ENCODE measurements at places on chromosomes 7 and 10.
A peak's percentile ranks its signal among the peaks of the same experiment; 100 is the strongest.

GRCh38 chr7:75818472-75818871, 4.9 kb upstream of the CCL24 start:
- no peak for DNase-seq

GRCh38 chr7:94949532-94949931, 42.1 kb downstream of the PPP1R9A start:
- DNase-seq, result no peak

GRCh38 chr7:36127075-36127740, 25.8 kb upstream of the EEPD1 start:
- DNase-seq, result no peak

DNA sequence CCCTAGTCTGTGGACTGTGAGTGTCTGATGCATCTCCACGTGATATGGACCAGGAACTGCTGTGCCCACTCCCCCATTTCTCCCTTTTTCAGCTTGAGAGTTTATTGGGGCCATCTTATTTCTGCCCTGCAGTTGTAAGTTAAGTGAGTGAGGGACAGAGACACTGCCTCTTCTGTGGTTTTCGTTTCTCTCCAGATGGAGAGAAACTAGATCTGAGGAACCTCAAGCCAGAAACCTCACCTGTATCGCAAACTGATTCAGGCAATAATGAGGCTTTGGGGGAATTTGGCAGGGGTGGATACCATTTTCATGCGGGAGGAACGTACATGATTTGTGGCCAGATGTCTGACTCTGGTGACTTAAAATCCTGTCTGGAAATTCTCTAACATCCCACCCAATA, 641.7 kb downstream of the TNS3 start:
- DNase-seq, result no peak

DNA sequence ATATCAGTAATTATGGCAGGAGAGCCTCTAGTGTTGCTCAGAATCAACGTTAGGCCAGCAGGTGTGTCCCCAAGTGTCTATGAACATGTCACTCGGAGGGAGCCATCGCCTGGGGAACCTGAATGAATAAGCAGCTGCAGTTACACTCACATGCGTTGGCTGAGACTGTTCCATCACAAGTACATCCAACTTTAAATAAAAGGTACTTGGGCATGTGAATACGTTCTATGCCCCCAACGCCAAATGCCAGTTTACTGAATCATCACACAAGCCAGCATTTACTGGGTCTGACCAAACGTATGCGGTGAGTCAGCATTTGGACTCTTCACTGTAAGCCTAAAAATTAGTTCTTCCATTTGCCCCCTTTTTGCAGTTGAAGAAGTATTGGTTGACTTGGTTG, 207.6 kb upstream of the PLXNA4 start:
- DNase-seq, result no peak

- no peak for DNase-seq
Measured at GRCh38 chr10:132227851-132228390, 41.2 kb downstream of the DPYSL4 start.

DNA sequence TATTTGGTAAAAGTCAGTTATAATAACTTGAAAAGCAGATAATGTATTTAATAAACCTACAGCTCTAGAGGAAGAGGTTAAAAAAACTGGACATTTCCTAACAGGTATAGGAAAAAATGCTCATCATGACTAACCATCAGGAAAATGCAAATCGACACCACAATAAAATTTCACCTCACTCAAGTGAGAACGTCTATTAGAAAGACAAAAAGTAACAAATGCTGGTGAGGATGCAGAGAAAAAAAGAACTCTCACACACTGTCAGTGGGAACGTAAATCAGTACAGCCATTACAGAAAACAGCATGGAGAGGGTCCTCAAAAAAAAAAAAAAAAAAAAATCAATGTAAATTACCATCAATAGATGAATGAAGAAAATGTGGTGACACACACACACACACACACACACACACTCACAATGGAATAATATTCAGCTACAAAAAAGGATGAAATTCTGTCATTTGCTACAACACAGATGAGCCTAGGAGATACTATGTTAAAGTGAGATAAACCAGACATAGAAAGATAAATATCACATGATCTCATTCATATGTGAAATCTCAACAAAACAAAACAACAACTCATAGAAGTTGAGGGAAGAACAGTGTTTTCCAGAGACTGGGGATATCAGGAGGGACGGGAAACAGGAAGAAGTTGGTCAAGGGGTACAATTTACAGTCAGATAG, 20.1 kb downstream of the EPC1 start:
- no peak for DNase-seq

- DNase-seq, result no peak
Measured at GRCh38 chr10:50322077-50322476, 70.8 kb upstream of the ASAH2 start.

DNA sequence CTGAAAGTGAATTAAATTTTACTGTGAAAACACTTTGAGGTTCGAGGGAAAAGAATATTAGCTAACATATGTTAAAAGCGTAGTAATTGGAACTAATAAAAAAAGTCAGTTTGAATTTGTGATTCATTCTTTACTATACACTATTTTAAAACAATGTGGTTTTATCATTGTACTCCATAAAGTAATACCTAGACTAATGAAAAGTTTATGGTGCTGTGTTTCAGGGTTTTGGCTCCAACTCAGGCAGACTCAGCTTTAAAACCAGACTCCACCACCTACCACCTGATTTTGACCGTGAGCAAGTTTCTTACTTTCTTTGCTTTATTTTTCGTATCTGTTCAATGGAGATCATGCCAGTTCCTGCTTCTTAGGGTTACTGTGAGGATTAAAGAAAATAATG, 9.2 kb upstream of the PRTFDC1 start:
- DNase-seq, result no peak

- DNase-seq, result no peak
Measured at GRCh38 chr7:68362745-68363518, 1235.3 kb upstream of the AUTS2 start.

DNA sequence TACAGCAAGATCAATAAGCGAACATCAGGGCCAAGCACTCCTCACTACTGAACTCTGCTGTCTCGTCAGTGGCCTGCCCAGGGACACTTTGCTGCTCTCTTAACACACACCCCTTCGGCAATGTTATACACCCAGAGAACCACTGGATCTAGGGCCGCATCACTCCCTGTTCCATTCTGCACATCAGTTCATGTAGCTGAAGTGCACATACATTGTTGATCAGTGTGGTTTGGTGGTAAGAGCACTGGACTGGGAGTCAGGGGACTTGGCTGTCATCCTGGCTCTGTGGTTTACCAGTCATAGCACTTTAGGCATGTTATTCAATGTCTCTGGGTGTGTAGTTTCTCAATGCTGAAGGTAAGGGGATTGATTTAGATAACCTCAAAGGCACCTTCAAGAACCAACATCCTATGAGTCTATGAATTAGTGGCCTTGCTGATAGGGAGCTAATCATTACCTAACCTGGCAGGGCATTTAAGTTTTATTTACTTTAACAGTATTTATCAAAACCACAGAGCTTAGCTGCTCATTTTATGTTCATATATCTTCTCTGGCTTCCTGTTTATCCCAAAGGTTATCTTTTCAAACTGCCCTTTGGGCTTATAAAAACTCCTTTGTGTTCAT, 24.8 kb downstream of the DUSP5 start:
- no peak for DNase-seq

DNA sequence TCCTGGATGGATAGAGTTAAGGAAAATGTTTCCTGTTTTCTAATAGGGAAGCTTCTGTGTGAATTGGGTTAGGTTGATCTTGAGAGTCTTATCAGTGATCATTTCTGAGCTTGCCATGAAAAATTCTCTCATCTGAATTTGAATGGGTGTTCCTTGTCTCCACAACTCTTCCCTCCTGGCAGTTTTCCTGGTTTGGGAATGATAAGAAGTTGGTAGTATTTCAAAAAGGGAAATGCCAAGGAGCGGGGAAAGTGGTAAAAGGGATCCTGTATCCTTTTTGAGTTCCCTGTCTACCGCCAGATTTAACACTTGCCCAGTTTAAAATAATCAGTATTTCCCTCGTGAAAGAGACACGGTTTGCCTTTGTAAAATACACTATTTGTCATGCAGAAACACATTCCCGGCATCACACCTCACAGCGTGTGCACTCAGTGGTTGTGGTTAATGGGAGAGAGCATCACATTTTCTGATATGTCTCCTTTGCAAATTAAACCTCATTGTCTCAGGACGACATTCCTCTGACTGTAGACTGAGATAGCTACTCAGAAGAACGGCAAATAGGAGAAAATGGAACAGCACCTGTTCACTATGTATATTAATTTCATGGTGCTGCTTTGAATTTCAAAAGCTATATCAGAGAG, 113.2 kb upstream of the IFRD1 start:
- DNase-seq, result no peak

DNA sequence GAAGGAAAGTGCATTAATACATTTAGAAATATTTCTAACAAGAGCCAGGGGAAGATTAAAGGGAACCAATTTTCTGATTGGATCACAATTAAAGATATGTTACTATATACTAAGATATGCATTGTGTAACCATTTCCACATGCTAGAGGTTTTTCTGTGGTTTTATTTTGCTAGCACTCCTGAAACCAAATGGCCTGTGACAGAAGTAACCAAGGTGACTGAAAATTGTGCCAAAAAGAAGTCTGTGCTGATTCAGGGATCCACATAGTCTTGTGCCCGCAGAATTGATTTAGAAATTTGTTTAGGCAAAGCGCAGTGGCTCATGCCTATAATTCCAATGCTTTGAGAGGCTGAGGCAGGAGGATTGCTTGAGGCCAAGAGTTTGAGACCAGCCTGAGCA, 1.8 kb downstream of the CC2D2B start:
- no peak for DNase-seq

DNA sequence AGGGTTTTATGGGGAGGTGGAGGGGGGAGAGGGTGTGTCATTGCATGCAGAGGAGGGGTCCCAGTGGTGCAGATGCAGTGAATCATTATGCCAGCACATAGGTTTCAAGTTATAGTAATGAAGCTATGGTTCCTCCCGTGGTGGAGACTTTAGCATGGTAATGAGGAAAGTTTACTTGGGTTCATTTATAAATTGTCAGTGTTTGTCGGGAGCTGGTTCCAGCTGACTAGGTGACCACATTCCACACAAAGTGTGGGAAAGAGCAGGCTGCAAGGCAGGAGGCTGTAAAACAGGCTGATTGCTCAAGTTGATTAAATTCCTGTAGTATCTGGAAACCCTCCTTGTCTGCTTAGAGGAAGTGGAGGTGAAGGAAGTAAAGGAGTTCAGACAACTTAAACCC, 78.9 kb downstream of the SRI start:
- no peak for DNase-seq

DNA sequence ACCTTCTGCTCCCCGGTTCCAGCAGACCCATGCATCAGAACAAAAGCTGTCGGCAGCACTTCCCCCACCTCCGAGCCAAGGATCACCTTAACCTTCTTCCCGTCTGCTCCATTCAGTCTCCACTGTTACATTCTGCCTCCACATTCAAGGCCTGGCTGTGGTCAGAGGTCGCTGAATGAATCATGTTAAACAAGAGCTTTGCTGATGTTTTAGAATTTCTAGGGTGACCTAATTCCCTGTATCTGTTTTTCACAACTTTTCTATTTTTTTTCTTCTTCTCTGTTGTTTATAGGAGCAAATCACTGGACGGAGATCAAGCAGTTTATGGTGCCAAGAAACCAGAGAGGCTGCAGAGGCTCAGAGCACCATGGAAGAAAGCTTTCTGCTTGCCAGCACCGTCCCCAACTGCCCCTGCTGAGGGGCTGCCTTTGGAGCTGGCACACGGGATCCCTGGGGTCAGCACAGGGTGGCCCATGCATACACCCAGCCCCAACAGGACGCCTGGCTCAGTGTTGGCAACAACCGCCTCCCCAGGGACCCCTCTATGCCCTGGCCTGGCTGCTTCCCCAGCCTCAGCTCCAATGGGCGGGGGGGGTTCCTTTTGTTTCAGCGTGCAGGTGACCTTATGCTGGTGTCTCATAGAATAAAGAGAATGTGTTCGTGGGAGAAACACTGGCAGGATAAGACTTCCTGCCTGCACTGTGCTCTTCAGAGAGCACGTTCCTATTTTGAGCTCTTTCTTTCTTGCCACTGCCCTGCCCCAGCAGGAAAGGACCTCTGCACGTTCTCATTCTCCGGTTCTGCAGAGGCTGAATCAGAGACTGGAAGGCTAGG, 182.7 kb upstream of the LYZL2 start:
- DNase-seq, result no peak

GRCh38 chr7:79011921-79012320, 441.5 kb downstream of the MAGI2 start:
- DNase-seq, result no peak

- DNase-seq, result no peak
Measured at GRCh38 chr10:95516774-95517373, 44.3 kb downstream of the SORBS1 start.

- no peak for DNase-seq
Measured at GRCh38 chr10:3820255-3820654, 35.2 kb upstream of the KLF6 start.

GRCh38 chr7:156969972-156970420, 20.5 kb downstream of the NOM1 start:
- DNase-seq, result peak; percentile 7

DNA sequence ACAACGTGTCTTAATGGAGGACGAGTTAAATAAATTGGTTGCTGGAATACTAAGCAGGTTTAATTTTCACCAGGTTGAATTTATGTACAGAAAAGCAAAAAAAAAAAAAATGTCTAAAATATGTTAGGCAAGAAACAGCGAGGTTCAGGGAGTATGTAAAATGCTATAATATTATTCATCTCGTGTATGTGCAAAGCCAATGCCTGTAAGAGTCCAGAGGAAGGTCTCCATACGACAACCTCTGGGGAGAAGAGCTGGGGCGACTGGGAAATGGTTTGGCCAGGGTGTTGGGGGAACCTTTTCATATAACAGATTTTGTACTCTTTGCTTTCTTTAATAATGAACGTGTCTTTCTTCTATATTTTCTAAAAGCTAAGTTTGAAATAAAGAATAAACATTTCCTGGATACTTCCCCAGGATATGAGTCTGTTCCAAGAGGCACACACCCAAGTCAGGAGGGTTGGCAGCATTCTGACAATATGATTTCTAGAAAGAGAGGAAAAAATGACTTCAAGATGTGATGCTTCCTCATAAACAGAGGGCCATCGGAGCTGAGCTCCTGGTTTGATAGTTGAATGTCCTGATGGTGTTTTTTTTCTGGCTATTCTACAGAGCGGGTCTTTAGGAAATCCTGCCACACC, 208.6 kb upstream of the MGMT start:
- no peak for DNase-seq

DNA sequence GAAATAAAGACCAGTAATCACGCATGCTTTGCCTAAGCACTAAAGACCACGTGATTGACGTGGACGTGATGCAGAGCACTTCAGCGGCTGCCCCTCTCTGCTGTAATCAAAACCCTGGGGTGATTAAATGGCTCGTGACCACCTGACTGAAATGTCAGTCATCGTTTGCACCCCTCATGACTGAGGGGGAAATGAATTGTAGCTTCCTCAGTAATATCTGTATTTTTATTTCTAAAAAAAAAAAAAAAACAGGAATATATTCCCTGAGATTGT, 148.1 kb upstream of the RSU1 start:
- no peak for DNase-seq

Data from SW 1271 (cell line).